ENCODE measurements at places on chromosomes 5 and 9. TPM values are rescaled to one million over a fixed set of nuclear protein-coding genes. Genes with fewer than 3 reads are reported as not detected.

DNA sequence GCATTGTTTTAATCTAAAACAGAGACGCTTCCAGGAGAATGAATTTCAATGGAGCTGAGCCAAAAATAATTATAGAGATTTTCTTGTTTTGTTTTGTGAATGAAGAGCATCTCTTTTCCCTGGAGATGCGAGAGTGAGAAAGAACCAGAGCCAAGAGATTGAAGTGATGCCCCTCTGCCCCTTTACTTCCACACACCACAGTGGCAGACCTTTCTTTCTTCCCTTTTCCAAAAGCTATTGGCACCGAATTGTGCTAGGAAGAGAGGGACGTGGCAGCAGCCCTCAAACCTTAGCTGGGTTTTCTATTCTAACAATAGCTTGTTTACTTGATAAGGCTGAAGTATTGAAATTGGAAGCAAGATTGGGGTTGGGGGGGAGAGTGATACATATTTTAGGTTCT lies 133.0 kb upstream of the TMEM161B start:
- no peak for DNase-seq

DNA sequence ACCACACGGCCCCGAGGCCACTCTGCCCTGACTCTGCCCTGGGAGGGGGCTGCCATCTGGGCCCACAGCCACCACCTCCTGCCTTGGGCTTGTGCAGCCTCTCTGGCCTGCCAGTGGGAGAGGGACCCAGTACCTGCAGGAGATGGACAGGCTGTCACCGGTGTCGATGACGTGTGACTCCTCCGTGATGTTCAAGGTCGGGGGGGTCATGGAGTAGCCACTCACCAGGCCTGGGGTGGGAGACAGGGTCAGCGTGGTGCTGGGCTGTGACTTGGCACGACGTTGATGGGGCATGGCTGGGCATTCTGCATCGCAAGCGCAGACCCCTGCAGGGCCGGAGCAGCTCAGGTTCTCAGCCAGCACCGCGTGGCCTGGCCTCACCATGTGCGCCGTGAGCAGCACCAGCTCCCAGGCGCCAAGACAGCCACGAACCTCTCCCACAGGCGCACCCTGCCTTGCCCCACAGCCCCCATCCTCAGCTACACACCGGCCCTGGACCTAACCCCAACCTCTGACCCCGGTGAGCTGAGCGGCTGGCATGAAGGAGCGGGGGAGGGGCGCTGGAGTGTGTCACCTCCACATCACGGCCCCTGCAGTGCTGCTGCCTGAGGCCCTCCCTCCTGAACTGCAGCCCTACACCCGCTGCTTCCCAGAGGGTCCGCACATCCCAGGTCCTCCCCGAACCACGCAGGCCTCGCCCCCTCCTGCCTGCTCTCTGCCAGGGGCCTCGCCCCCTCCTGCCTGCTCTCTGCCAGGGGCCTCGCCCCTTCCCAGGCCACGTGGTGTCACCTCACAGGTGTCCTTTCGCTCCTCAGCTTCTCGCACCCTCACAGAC lies 17.6 kb downstream of the FLT4 start:
- DNase-seq: no peak

- DNase-seq: no peak
Measured at GRCh38 chr5:146238973-146239372, 35.6 kb downstream of the RBM27 start.

- no peak for DNase-seq
Measured at GRCh38 chr9:96453625-96454024, 3.7 kb downstream of the HABP4 start.

GRCh38 chr5:143197260-143197656 lies 206.2 kb downstream of the NR3C1 start:
- DNase-seq: no peak

DNA sequence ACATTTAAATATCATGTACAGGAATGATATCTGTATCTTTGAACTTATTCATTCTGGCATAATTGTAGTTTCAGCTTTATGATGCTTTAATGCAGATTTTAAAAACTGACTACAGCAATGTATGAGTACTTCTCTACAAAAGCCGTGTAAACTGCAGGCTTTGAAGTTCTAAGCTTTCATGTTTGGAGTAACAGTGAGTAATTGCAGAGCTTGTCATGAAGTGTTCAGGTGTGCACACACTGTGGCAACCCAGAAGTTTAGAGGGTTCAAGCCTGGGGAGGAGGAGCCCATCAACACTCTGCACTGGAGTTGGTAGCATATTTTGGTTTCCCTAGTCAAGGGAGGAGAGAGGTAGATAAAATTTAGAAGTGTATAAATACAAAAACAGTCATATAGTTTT lies 130.9 kb downstream of the CD180 start:
- DNase-seq: no peak

- peak; percentile 28 for DNase-seq
Measured at GRCh38 chr5:66742083-66742895, 146.1 kb downstream of the MAST4 start.

DNA sequence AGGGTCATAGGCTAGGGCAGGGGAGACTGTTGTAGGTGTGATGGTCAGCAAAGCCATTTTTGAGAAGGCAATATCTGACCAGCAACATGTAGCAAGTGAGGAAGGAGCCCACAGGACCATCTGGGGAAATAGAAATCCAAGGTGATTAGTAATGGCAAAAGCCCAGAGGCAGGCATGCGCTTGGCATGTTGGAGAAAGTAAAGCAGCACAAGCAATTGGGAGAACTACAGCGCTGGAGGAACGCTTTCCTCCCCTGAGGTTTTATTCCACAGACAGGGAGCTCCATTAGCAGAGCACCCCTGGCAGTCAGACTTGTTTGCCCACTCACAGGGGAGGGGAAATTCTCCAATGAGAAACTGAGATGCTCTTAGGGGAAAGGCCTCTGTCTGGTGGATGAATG lies 54.8 kb upstream of the FOXB2 start:
- no peak for DNase-seq

GRCh38 chr9:138060365-138060764 lies 182.8 kb downstream of the CACNA1B start:
- peak; percentile 21 for DNase-seq

DNA sequence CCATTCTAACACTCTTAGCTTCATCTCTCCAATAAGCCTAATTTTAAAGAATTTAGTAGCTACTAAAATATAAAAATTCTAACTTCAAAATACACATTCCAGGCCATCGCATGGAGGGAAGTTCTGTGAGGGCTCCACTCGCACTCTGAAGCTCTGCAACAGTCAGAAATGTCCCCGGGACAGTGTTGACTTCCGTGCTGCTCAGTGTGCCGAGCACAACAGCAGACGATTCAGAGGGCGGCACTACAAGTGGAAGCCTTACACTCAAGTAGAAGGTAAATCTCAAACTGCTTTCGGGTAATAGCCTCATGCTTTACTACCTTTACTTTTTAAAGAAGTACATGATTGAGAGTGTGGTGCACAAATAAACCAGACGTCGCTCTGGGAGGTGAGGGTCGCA lies 94.8 kb downstream of the ADAMTS16 start:
- no peak for DNase-seq

DNA sequence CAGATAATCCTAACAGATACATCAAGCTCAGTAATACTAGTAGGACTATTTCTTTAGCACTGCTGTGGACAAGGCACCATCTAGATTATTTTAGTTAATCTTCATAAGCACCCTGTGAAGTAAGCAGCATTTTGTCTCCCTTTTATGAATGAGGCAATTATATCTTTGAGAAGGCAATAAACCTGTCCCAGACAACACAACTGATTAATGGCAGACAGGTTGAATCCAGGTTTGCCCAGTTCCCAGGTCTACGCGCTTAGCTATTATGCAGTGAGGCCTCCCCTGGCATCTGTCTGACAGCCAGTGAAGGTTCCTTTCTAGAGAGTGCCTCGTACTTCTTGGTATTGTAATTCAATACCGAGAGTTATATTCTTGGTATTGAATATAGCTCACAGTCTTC lies 9.7 kb upstream of the LVRN start:
- DNase-seq: no peak

GRCh38 chr5:78419396-78419795 lies 59.0 kb downstream of the SCAMP1 start:
- no peak for DNase-seq

- no peak for DNase-seq
Measured at GRCh38 chr5:66829826-66830225, 233.6 kb downstream of the MAST4 start.

DNA sequence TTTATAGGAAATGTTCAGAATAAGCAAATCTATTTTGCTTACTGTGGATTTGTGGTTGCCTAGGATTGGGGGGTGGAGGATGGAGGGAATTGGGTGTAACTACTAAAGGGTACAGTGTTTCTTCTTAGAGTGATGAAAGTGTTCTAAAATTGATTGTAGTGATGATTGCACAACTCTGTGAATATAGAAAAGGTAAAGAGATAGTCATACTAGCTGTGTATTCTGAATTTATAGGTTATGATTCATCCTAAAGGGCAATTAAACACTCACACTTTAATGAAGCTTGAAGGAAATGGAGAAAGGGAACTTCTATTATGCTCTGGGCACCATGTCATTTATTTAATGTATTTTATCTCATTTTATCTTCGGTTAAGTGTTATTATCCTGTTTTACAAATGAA lies 9.9 kb downstream of the TXNDC8 start:
- DNase-seq: no peak

GRCh38 chr5:132704875-132705274 lies 31.1 kb downstream of the IL4 start:
- DNase-seq: no peak

DNA sequence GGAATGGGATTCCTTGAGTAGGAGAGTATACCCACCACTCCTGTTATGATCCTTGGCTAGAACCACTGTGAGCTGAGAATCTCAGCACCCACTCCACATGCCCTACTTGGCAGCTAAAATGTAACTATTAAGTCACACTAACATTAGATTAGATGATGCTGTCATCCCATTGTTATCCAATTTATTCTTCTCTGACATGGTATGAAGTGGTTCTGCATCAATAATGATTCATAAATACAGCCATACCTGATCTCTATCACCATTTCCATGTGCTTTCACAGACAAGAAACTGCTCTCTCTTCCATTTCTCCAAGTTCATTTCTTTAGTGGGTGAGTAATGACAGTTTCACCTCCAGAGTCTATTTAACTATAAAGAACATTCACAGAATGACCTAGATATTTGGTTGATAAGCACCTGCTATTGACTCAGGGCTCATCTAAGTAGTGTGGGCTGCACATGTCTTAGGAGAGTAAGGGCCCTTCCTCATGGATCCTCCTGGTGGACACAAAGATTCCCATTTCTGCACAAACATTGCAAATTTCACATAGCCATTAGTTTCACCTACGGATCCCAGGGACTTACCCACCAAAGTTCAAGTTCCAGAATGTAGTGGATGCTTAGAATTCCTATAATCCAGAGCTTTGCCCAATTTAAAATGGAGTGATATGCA lies 187.9 kb downstream of the EBF1 start:
- no peak for DNase-seq

- peak; percentile 72 for DNase-seq
Measured at GRCh38 chr9:127862075-127863011, 7.9 kb upstream of the ENG start.

GRCh38 chr5:72486371-72486770 lies 20.8 kb downstream of the ZNF366 start:
- DNase-seq: no peak

DNA sequence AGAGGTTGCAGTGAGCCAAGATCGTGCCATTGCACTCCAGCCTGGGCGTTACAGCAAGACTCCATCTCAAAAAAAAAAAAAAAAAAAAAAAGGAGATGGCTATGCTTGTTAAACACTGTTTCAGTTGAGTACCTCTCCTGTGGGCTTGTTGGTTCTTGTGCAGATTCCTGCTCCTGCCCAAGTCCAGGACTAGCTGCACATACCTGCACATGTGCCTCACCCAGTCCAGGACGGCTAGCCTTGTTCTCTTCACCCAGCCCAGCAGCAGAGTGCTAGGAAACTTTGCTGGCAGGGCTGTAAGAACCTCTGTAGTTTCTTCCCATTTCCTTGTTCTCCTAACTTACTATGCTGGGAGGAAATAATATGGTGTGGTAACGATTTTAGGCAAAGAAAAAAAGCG lies 234.1 kb upstream of the DMRT1 start:
- DNase-seq: no peak

- no peak for DNase-seq
Measured at GRCh38 chr9:14301583-14302021, 12.3 kb downstream of the NFIB start.

GRCh38 chr5:112059579-112060135 lies 302.7 kb upstream of the NREP start:
- DNase-seq: no peak

GRCh38 chr5:135890296-135890695 lies 5.3 kb downstream of the IL9 start:
- no peak for DNase-seq

The JMY gene
- 6.4 TPM for total RNA-seq

The CCL21 gene
- total RNA-seq: 48.9 TPM

The PCDHB12 gene
- total RNA-seq: 0.67 TPM

The CORO2A gene
- 25.8 TPM for total RNA-seq

The KIF12 gene
- total RNA-seq: 13.6 TPM

The ZNF462 gene
- total RNA-seq: 34.8 TPM

The NEUROG1 gene
- total RNA-seq: not detected

The STING1 gene
- 27.0 TPM for total RNA-seq

The REXO4 gene
- total RNA-seq: 18.7 TPM

The RAB3C gene
- total RNA-seq: 3.1 TPM

The BHMT2 gene
- total RNA-seq: 0.49 TPM

The SH3RF2 gene
- total RNA-seq: 99.7 TPM

The MARCOL gene
- total RNA-seq: not detected

The RMI1 gene
- total RNA-seq: 7.0 TPM

The OR1Q1 gene
- not detected for total RNA-seq
